ENCODE measurements at places on chromosomes 13 and 19. TPM values are rescaled to one million over a fixed set of nuclear protein-coding genes. Genes with fewer than 3 reads are reported as not detected.

Gene FPR1
- total RNA-seq: 5.6 TPM

Gene ACER1
- total RNA-seq: not detected

Gene FBN3
- total RNA-seq: not detected

Gene FEM1A
- 5.6 TPM for total RNA-seq

Gene CABP5
- not detected for total RNA-seq

Gene SMAD9
- total RNA-seq: 0.80 TPM

Gene CALR3
- total RNA-seq: not detected

Gene TRPC4
- total RNA-seq: 0.07 TPM

Gene KLK4
- total RNA-seq: not detected

Gene LGALS14
- total RNA-seq: not detected

- peak; percentile 65 for DNase-seq
These were observed 13.7 kb downstream of the PVR start for GRCh38 chr19:44657211-44657921.

GRCh38 chr13:74093691-74094090, 40.5 kb downstream of the KLF12 start:
- DNase-seq: no peak

GRCh38 chr13:43364210-43365038, 341.0 kb downstream of the DNAJC15 start:
- no peak for DNase-seq

GRCh38 chr13:53560556-53560955, 531.9 kb downstream of the OLFM4 start:
- DNase-seq: no peak

- no peak for DNase-seq
These were observed 916.4 kb downstream of the UQCRFS1 start for GRCh38 chr19:28296506-28296905.

- DNase-seq: no peak
These were observed 616 bp upstream of the PCDH17 start for GRCh38 chr13:57630661-57631595.

GRCh38 chr13:51590971-51591627, 6.8 kb downstream of the WDFY2 start:
- DNase-seq: no peak

DNA sequence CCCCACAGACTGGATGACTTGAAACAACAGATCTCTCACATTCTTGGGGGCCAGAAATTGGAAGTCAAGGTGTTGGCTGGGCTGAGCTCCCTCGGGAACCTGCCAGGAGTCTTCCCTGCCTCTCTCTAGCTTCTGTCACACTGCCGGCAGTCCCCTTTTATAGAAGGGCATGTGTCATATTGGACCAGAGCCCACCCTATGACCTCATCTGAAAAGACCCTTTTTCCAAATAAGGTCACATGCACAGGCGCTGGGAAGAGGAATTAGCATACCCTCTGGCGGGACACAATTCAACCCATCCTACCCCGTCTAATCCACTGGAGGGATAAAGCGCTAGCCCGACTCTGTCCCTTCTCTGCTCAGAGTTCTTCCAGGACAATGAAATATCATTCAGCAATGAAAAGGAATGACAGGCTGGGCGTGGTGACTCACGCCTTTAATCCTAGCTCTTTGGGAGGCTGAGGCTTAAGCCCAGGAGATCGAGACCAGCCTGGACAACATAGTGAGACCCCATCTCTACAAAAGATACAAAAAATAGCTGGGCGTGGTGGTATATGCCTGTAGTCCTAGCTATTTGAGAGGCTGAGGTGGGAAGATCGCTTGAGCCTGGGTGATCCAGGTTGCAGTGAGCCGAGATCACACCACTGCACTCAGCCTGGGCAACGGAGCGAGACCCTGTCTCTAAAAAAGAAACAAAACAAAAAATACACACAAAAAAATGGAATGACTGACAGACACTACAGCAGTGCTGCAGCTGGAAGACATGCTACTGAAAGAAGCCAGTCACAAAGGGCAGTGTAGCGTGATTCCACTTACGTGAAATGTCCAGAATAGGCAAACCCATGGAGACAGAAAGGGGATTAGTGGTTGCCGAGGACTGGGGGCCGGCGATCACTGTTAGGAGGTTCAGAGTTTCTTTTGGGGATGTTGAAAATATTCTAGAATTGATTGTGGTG, 28.5 kb downstream of the MEIS3 start:
- no peak for DNase-seq

DNA sequence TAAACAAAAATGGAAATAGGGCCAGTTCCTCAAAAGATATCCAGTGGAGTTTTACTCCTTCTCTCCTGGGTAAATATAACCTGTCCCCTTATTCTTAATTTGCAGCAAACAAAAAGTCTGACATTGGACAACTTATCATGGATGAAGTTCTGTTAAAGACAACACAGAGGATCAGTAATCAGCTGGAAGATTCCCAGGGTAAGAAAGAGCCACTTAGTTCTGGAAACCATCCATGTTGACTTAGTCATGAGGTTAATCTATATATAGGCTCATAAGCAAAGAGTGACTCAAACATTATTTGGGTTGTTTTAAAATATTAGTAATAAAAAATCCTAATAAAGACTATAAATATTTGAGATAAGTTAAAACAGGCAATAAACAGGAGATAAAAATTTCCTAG, 40.5 kb upstream of the EBPL start:
- no peak for DNase-seq

DNA sequence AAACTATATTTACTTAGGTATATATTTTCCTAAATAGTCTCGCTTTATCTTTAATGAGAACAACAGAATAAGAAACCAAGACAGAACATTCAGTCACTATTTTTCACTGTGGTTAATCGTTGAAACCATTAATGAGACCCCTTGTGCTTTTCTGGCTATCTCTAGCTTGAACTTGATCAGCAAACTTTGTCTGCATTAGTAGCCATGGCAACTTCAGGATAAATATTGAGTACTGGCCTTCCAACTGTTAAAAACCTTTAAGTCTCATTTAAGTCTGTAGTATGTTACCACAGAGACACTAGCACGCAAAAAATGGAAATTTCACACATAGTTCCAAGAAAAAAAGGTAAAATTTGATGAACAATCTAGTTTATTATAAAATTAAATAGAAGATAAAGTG, 946.0 kb downstream of the SLITRK5 start:
- DNase-seq: no peak

GRCh38 chr13:50153876-50154275, 138.6 kb downstream of the KCNRG start:
- no peak for DNase-seq

GRCh38 chr13:112242777-112243176, 133.4 kb upstream of the SPACA7 start:
- peak; percentile 78 for DNase-seq

- no peak for DNase-seq
These were observed 402.4 kb downstream of the EFNB2 start for GRCh38 chr13:106133025-106133424.

DNA sequence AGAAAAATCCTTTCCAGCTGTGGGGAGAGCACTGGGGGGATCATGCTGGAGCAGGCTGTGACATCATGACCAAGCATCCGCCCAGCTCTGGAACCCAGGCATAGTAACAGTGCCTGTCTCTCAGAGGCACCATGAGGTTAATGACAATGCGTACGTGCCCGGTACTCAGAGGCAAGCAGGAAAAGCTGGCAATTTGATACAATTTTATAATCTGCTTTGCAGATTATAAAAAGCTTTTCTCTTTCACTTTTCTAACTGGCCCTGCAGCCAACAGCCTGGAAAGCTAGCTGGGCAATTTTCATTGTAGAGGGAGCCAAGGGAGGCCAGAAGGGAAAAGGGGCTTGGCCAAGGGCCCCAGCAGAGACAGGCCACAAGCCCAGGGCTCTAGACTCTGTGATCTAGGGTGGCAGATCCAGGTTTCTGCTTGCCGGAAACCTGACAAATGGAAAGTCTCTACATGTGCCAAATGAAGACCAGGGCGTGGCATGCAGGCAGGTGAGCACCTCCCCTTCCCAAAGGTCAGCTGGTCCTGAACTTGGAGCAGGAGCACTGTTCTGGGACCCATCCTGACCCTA, 22.7 kb downstream of the VRK3 start:
- no peak for DNase-seq

DNA sequence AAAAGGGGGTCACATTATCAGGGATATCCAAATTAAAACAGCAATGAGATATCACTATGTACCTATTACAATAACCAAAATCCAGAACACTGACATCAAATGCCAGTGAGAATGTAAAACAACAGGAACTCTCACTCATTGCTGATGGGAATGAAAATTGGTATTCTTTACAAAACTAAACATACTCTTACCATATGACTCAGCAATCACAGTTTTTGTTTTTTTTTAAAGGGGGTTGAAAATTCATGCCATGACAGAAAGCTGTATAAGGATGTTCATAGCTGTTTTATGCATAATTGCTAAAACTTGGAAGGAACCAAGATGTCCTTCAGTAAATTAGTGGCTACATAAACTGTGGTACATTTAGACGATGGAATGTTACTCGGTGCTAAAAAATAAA, 71.6 kb upstream of the SLITRK1 start:
- no peak for DNase-seq

- no peak for DNase-seq
These were observed 18.0 kb downstream of the MPND start for GRCh38 chr19:4361152-4362046.

DNA sequence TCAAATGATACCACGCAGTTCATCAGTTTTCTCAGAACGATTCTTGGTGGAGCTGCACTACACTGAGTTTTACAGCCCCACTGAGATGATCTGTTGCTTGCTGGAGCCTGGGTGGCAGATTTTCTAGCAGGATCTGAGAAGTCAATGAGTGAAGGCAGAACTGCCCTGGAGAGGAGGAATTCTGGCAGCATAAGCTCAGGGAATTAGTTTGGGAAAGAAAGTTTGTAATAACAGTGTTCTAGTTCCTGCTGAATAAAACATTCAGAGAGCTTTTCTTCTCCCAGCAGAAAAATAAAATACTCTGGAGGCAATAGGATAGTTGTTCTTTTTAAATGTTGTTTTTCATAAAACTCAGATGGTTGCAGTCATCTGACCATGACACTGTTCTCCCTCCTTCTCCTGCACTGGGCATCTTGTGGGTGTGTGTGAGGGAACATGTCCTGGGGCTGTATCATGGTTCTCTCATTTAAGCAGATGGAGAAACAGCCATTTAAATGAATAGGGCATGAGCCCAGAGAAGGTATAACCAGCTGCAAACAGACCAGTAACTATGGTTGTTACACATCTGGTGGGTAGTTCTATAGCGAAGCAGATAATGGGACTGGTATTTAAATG, 29.6 kb downstream of the OLFM4 start:
- no peak for DNase-seq

DNA sequence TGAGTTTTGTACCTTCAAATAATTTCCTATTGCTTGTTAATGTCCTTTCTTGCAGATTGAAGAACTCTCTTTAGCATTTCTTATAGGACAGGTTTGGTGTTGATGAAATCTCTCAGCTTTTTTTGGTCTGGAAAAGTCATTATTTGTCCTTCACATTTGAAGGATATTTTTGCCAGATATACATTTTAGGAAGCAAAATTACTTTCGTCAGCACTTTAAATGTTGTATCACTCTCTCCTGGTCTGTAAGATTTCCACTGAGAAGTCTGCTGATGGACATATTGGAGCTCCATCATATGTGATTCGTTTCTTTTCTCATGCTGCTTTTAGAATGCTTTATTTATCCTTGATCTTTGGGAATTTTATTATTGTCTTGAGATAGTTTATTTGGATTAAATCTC, 105.5 kb downstream of the TNFSF13B start:
- DNase-seq: no peak

DNA sequence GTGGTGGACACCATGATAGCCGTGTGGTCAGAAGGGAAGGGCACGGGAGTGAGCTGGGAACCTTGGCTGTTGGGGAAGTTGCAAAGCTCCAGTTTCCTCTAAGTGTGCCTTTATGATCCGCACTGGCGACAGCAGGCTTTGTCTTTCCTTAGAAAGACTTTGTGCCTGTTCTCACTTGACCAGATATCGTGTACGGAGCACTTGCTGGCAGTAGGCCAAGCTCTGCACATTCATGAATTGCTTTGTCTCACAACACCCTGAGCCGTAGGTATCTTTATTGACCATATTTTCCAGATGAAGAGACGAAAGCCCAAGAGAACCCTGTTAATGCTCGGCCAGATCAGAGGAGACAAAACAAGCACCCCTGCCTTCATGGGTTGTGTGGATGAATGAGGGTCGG, 15.1 kb downstream of the CUL4A start:
- DNase-seq: no peak
